Foreskin keratinocyte (primary cell): ENCODE measurements at places on chromosomes 3 and 15.
A peak's percentile ranks its signal among the peaks of the same experiment; 100 is the strongest.

- peak; percentile 63 for DNase-seq
Observed at GRCh38 chr3:100113723-100114412, 433 bp downstream of the FILIP1L start.

DNA sequence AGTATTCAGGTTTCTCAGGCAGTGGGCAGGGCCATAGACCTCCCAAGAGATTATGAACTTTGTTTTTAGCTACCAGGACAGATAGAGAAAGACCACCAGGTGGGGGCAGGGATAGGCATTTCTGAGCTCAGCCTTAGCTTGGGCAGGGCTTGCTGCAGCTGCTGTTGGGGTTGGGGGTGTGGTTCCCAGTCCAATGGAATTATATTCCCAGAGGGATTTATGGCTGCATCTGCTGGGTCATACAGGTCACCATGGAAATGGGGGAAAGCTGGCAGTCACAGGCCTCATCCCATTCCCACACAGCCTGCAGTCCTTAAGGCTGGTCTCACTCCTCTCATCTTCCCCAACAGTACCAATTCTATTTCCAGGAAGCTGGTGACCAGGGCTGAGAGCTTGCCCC is 144.6 kb upstream of the ZPLD1 start:
- no peak for DNase-seq

GRCh38 chr3:139491966-139492365 is 15.7 kb upstream of the RBP2 start:
- no peak for DNase-seq

DNA sequence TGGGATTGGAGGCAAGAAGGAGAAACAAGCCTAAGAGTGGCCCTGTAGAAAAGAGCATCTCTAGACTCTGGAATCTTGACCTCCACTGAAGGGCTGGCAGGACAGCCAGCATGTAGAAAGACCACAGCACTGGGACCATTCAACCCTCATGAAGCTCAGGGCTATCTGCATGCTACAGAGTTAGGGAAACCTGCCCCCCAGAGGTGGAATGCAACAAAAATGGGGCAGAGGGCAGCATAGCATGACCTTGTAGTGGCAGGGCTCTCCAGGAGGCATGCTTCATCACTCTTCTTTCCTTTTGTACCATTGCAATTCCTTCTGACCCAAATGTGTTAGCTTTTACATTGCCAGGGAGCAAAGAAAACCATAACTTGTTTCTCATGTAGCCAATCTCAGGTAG is 445.4 kb downstream of the EPHB1 start:
- DNase-seq, result no peak

DNA sequence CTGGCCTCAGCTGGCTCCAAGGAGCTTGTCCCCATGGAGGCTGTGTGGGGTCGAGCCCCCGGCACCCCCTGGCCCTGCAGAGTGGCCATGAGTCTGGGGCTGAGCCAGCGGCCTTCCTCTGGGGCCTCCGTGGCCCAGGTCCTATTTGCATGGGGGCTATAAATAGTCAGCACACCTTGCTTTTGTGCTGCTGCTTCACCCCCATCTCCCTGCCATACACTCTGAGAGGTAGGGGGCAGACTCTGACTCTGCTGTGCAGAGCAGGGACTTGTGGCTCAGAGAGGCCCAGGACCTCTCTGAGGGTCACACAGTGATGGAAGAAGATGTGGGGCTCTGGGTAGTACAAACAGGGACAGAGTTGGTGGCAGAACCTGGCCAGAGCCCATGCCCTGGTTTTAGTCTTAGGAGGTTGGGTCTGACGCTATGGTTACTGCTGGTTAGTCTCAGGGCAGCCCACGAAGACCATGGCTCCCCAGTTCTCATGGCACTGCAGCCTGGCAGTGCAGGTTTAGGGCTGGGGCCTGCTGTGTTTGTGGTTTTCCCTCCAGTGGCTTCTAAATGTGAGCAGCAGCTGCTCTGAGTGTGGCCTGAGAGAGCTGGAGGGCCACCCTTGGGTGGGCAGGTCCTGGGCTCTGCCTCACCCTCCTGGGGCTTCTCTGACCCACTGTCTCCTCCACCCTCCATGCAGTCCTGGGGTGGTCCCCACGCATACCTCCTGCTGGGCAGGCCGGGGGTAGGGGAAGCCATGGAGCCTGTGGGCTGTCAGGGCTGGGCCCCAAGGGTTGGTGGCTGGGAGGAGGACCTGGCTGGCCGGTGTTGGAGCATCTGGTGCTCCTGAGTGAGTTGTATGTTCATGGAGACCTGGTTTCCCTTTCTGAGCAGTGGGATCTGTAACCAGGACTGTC is 13.6 kb downstream of the PRKCD start:
- DNase-seq, result no peak

DNA sequence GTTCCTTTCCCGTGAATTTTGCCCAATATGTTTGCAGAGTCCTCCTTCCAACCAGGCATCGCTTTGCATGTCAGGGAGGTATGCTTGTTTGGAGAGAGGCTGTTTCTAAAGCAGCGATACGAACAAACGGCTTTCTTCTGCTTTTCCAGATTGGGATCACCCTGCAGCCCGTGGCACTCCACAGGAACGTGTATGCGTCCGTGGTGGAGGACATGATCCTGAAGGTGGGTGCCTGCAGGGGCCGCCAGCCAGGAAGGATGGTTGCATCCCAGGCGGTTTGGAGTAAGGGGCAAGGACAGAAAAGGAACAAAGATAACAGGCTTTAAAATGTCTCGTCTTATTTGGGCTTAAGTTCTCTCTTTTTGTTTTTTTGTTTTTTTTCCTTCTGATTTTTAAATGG is 17.5 kb downstream of the MAP6D1 start:
- DNase-seq, result no peak

DNA sequence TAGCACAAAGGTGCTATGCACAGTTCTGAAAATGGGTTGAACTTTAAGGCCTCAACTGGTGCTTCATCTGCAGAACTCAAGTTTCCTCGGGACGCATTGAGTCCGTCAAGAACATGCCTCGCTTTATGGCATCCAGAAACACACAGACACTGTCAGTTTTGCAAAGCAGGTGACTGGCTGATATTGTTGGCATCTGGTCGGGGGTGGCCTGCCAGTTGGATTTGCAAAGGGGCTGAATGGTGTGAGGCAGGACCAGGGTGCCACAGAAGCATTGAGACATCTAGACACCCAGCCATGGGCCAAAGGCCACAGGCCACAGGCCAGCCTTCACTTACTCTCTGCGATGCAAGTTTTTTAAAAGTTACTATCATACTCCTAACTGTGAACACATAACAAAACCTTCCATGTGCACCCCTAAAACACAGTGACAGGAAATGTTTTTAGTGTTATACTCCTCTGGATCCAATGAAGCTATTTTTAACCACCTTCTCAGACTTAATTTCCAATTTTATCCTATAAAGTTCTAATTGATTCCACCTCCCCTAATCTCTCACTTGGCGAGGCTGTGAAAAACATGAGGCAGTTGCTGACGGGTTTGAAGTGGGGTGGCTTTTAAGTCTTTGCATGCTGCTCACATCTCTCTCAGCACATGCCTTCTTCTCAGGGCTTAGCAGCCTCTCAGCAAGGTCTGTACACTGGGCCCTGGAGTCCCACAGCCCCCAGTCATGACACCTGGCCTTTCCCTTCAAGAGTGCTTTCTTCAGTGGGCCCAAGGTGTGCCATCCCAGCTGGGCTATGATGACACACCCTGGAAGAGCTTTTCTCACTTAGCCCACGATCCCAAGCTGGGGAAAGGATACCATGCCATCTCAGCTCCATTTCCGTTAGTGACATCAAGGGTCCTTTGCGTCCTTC is 38.5 kb upstream of the DUSP7 start:
- DNase-seq, result no peak

- DNase-seq, result no peak
Observed at GRCh38 chr3:43012174-43012573, 33.1 kb downstream of the GASK1A start.

GRCh38 chr3:152618529-152618928 is 216.4 kb upstream of the P2RY1 start:
- no peak for DNase-seq

DNA sequence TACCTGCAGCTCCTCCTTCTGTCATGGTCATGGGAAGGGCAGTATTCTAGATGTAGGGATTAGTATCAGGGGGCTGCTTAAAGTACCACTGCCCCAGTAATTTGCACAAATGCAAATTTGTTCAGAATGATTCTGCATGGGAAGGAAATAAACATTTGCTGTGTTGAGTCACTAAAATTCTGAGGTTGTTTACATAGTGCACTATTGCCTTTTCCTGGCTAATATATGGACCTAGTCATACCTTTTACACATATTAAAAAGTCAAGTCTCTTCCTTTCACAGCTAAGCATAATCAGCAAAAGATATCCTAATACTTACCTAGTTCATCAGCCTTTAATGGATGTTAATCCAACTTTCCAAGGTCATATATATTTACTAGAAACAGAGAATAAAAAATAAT is 746.4 kb upstream of the NR2F2 start:
- no peak for DNase-seq

GRCh38 chr3:168545591-168545990 is 449.9 kb upstream of the GOLIM4 start:
- no peak for DNase-seq

- no peak for DNase-seq
Observed at GRCh38 chr15:51390966-51391422, 49.5 kb downstream of the GLDN start.

DNA sequence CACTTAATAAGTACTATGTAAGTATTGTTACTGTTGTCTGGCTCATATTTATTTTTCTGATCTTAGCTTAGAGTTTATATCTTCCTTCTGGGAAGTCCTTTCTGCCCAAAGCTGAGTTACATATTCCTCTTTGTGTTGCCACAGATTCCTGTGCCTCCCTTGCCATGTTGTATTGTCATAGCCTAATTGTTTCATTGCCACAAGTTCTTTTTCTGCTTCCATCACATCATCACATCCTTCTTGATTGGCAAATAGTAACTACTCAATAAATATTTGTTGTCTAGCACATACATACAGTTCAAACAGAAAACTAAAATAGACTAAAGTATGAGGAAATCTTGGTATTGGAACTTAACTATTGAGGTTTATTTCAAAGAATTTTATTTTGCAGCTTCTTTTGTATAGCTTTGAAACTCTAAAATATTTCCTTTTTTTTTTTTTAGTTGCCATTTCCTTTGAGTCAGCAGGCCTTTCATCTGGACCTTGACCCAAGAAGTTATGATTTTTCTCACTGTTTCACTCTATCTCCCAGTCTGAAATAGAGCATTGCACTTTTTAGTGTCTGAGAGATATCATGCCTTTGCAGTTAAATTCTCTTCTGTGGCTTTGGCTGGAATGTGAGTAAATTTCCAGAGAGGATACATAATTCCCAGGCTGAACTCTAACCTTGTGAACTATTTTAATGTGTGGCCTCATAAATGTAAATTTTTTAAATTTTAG is 98.2 kb downstream of the ZNF609 start:
- no peak for DNase-seq
